ENCODE measurements at places on chromosomes 4 and X. TPM values are rescaled to one million over a fixed set of nuclear protein-coding genes. Genes with fewer than 3 reads are reported as not detected.

Gene PLP1
- total RNA-seq: 1.4 TPM

Gene DGKK
- total RNA-seq: not detected

Gene FOXR2
- total RNA-seq: not detected

Gene MAGEA10
- total RNA-seq: not detected

Gene TMEM154
- total RNA-seq: 0.54 TPM

Gene NAP1L2
- 13.9 TPM for total RNA-seq

Gene TCEAL2
- total RNA-seq: 22.9 TPM

DNA sequence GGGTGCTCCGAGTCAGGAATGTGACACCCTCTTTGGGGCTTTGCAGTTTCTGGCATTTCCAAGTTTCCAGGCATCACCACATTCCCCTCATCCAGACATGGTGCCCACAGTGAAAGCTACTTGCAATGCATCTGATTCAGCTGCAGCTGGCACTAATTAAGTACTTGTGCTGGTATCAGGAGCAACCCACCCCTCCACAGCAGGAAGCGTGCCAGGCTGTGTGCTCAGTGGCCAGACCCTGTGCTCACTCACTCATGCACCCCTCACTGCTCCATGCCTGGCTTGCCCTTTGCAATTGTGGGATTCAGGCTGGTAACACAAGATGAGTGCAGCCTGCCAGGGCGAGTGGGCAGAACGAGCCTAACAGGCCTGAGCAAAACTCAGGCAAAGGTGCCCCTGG, 271.2 kb downstream of the EPHA5 start:
- DNase-seq: peak; percentile 8

GRCh38 chr4:42339935-42340406, 57.3 kb upstream of the SHISA3 start:
- peak; percentile 9 for DNase-seq

- no peak for DNase-seq
Observed at GRCh38 chr4:83043801-83044407, 8.9 kb downstream of the COPS4 start.

DNA sequence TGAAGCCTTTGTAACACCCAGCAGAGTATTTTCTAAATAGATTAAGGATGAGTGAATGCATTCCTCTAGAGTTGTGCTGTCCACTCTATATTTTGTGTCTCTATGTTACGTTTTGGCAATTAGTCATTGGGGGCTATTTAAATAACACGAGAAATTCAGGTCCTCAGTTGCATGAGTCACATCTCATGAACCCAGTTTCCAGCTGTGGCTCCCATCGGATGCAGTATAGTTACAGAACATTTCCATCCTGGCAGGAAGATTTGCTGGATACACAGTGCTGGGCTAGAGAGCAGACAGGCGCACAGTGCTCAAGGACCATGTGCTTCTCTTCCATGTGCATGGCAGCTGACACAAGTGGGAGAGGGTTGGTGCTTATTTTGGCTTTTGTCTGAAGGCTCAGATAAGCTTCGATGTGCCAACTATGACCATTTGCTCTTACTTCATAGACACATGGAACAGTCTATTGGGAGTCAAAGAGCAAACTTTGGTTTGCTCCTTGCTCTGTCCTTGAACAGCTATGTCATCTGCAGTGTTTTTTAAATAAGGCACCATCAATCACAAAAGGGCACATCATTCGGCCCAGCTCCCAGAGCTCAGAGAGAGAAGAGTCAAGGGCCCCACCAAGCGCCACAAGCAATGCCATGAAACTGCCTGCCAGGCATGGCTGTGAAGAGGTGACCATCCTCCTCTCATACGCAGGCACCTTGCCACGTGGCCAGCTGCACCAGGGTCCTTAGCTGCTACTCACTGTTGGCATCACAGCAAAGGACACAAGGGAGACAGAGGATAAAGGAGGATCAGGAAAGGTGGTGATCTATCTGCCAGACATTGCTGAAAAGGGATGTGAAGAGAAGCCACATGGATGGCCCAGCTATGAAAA, 8.1 kb upstream of the STS start:
- no peak for DNase-seq

DNA sequence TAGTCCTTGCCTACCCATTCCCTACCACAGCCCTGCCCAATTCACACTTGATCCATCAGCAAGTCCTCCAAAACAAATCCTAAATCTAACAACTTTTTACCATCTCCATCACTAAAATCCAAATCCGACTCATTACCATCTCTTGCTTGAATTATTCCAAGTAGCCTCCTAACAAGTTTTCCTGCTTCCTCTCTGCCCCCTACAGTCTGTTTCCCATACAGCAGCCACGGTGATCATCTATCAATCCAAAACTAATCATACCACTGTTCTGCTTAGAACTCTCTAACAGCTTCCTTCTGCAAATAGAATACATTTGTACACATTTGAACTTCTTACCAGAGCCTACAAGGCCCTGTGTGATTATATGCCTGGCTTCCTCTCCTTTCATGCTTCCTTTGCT, 133.0 kb downstream of the SHROOM4 start:
- no peak for DNase-seq

DNA sequence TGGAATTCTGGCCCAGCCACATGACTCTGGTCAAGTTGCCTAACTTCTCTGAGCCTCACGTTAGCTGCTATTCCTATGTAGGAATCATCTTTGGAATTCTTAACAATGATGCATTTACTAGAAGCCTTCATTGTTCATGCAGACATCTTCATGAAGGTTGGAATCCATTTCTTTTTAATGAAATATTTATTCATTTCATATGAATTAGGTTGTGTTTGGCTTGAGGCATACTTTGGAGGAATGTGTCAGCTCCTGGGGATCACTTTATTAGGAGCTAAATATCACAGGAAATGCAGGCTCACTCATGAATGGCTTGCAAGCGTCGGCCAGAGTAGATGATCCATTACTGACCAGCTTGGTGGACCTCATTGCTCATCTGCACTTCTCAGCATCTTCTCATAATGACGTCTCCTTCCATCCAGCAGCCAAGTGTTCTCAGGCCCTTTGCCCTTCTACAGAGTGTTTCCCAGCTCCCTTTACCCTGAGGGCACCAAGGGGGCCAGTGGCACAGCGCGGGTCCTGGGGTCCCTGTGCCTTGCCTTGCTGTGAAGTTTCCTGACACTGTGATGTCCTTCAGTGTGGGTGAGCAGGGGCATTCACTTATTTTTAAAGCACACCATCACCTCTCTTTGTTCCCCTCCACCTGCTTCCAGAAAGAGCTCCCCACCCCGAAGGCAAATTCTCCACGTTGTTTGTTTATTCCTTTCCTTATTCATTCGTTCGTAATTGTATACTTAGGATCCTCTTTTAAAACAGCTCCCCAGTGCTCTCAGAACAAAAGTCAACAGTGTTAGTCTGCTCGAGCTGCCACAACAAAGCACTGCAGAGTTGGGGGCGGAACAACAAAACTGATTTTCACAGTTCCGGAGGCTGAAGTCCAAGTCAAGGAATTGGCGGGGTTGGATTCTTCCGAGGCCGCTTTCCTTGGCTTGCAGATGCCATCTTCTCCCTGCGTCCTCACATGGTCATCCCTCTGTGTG, 106.8 kb downstream of the STK32B start:
- DNase-seq: no peak

GRCh38 chr4:141849367-141849766, 213.0 kb downstream of the IL15 start:
- no peak for DNase-seq

- DNase-seq: no peak
Observed at GRCh38 chr4:128721896-128722295, 87.6 kb upstream of the JADE1 start.

- DNase-seq: no peak
Observed at GRCh38 chr4:143359644-143360193, 23.0 kb downstream of the GAB1 start.

DNA sequence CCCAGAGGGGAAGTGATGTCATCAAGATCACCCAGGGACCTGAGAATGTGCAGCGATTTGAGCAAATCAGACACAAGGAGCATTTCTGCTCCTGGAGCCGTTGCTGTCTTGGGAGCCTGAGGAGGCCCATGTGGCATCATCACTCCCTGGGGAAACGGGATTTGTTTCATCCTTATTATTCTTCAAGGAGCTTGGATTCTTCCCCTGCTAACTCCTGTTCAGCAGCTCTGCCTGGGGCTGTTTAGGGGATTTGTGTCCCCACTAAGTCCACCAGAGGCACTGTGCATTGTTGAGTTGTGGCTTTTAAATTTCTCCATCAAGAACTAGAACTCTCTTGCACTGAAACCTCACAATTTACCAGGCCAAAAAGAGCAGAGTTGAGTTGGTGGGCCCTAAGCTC, 104.2 kb upstream of the MSX1 start:
- DNase-seq: no peak

DNA sequence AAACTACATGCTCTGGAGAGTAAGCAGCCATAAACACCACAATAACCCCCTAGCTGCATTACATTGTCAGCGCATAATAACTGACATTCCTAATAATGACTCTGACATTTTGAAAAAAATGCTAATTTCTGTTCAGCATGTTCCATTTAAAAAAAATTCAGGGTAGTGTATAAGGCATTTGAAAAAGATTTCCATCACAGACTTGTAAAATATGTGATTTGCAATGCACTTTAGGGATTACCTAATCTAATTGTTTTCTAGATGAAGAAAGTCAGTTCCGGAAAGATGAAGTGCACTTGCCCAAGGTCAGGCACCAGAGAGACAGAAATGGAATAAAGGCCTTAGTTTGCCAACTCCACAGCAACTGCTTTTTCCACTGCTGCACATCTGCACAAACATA, 55.3 kb downstream of the FANCB start:
- no peak for DNase-seq

- DNase-seq: no peak
Observed at GRCh38 chr4:95644417-95644816, 95.6 kb upstream of the UNC5C start.

- no peak for DNase-seq
Observed at GRCh38 chrX:120768254-120768653, 107.4 kb downstream of the CT47B1 start.

GRCh38 chrX:40420899-40421729, 159.7 kb upstream of the ATP6AP2 start:
- DNase-seq: peak; percentile 27

- DNase-seq: no peak
Observed at GRCh38 chr4:85833302-85833701, 358.4 kb downstream of the ARHGAP24 start.

DNA sequence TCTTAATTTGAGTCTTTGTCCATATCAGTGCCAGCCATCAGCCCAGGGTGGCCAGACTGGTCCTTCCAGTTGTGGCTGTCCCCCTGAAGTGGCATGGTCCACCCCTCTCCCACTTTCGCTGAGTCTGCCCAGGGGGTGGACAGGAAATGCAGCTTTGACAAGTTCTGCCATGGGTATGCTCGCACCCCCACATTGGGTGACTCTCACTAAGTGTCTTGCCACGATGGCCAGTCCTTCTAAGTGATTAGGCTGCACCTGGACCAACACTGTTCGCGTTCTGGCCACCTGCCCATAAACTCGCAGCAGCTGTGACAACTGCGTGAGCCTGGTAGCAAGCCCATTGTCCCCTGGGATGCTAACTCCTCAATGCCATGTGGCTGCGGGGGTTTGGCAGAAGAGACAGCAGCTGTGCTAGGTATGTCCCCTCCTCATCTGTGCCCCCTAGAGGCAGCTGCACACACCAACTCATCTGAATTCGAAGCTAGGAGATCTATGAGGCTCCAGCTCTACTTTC, 10.0 kb upstream of the LNX1 start:
- peak; percentile 57 for DNase-seq

DNA sequence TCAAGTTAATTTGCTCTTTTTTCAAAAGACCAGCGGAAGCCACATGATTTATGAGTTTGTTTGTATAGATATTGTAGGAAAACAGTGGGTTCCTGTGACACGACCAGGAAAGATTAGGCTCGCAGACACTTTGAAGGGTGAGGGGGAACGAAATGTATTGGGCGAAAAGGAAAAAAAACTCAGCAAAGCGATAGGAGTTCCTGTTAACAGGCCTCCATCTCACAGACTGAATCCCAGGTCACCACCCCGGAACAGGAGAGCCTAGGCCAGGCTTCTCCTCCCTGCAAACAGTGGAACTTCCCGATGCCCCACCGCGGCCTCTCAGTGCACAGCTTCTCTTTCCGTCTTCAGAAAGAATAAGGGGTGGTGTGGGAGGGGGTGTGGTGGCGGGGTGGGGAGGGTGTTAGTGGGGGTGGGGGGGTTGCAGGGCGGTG, 181.8 kb upstream of the GPRIN3 start:
- DNase-seq: no peak

DNA sequence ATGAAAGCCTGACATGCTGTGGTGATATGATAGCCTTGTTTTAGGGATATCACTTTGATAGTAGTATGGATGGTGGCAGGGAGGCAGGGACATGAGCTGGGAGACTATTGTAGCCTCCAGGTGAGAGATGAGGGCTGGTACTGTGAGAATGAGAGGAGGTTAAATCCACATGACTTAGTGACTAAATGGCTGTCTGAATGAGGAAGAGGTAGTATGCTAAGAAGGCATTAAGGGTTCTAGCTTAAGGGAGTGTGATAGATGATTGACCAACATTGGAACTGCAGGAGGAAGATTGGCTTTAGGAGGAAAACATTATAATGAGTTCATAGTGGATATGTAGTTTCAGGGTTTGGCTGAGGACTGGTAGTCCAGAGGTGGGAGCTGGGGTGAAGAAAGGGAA, 195.0 kb upstream of the ANK2 start:
- no peak for DNase-seq

- no peak for DNase-seq
Observed at GRCh38 chr4:113064244-113064643, 14.8 kb downstream of the ANK2 start.

DNA sequence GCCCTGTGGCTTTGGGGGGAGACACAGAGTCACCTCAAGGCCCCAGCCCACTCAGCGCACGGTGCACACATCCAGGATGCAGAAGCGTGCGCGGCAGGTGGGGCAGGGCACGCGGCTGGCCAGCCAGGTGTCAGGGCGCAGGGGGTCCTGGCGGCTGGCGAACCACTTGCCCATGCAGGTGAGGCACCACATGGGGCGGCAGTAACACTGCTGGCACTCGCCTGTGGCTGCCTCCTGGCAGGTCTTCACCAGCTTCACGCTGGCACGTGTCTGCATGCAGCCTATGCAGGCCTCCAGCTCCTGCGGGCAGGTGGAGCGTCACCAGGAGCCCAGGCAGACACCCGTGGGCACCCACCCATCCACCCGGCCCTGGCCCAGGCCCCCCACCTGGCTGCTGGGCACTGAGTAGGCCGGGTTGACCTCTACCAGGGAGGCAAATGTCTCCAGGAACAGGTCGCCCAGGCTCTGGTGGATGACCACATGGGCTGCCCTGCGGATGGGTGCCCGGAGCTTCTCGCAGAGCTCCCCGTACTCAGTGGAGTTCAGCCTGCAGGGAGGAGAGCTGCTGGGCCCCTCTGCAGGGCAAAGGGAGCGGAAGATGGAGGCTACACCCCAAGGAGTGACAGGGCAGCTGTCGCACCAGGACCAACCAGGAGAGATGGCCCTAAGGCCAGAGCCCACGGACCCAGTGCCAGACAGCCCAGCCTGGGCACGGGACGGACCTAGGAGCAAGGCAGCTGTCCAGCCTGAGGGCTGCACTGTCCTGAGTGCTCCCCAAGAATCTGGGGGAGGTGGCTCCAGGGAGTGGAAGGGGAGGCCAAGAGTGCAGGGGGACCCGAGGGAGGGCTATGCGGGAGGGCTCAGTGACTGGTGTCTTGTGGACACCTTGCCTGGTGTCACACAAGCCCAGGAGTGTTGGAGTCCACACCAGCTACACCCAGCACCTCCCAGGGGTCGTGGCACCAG, 3.7 kb downstream of the TMEM129 start:
- no peak for DNase-seq
